ENCODE measurements at places on chromosomes 2 and 18.

DNA sequence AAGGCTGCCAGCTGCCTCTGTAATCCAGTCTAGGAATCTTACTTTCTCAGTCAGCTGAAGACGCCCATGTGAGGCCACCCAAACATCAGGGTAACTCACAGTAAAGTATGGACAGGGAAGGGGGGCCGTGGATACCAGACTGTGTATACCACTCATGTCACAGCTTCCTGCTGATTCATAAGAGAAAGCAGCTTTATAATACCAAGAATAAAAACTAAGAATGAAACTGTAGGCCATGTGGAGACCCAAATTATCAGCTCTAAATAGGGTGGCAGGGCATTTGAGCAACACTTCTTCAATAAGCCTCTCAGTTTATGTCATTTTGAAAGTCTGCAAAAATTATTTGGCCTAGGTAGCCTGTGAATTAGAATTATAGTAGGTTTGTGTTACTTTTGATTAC is 115.0 kb upstream of the CDCA7 start:
- DNase-seq = no peak

DNA sequence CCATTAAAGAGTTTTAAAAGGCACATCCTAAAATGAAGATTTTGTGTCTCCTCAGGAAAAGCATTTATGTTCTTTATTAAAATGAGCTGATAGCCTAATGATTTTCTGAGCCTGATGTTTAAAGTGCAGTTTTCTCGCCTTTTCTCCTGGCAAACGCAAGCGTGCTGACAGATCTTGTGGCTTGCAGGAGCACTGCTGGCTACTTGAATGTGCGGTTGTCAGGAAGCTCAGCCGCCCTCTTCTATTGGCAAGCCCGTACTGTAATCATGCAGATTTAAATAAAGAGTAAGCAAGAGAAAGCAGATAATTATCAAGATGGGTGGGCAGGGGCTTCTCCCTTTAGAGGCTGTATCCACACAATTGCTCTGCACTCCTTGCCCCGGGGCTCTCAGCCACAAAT is 139.5 kb upstream of the SPHKAP start:
- no peak for DNase-seq

- DNase-seq = no peak
These were observed 44.3 kb upstream of the REL start for GRCh38 chr2:60837123-60837522.

DNA sequence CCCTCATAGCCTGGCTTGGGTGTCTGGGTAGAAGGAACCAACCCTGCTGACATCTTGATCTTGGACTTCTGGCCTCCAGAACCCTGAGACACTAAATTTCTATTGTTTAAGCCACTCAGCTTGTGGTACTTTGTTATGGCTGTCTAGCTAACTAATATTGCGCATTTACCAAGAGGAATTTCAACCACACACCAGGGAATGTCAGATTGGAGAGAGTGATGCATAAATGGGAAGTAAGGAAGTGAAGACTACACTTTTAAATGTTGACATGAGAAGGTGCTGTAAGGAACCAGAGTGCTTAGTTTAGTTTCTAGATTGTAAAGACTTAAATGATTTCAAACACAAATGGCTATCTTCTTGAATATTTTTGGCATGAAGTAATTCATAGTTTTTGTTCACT is 98.9 kb upstream of the ITGB6 start:
- no peak for DNase-seq

- DNase-seq = no peak
These were observed 38.3 kb downstream of the MYO7B start for GRCh38 chr2:127573771-127574170.

DNA sequence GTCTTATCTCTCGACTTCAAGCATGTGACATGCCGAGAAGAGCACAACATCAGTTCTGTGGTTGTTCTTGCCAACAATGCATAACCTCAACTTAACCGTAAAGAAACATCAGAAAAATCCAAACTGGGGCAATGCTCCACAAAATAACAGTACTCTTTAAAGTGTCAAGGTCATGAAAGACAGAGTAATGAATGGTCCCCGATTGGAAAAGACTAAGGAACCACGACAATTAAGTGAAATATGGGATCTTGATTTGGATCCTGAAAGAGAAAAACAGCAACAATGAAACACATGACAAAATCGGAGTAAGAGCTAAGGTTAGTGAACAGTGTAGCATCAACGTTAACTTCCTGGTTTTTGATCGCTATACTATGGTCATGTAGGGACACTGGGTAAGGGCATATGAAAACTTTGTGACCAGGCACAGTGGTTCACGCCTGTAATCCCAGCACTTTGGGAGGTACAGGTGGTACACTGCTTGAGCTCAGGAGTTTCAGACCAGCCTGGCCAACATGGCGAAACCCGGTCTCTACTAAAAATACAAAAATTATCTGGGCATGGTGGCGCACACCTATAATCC is 55.2 kb downstream of the UNC50 start:
- no peak for DNase-seq

DNA sequence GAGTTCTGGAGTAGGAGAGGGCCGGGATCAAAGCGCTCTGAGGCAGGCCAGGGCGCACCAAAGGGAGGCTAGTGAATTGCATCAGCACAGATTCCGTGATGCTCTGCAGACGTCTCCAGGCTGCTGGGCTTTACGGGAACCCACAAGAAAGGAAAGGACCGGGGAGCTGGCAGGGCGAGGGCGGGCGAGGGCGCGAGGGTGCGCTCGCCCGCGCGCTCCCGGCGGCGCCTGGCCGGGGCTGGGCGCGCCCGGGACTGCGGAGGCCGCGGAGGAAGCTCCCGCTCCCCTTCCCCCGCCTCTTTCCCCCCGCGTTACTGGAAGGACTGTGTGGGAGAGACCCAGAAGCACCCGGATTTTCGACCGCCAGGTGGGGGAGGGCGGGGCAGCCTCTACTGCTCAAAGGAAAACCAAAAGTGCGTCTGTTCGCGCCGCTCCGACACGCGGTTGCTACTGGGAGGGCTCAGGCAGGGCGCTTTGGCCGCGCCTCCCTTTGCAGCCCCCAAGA is 2.4 kb upstream of the FOSL2 start:
- no peak for DNase-seq

DNA sequence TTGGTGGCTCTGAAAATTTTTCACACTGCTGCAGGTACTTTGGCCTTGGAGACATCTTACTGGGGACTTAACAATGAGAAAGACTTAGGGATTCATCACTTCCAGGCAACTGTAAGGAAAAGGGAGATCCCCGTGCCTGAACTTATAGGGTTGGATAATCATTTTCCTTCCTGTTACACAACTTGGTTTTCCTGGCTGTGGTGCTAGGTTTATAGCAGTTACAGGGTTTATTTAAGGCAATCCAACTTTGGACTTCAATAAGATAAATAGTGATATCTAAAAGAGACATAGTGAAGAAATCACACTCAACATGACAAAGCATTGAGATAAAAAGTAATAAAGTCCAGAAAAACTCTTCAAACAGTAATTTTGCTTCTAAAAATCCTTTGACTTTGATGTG is 70.2 kb upstream of the RAPH1 start:
- no peak for DNase-seq

GRCh38 chr2:232757905-232758304 is 18.5 kb downstream of the KCNJ13 start:
- DNase-seq = no peak

GRCh38 chr2:74693213-74693612 is 39.2 kb downstream of the SEMA4F start:
- no peak for DNase-seq

DNA sequence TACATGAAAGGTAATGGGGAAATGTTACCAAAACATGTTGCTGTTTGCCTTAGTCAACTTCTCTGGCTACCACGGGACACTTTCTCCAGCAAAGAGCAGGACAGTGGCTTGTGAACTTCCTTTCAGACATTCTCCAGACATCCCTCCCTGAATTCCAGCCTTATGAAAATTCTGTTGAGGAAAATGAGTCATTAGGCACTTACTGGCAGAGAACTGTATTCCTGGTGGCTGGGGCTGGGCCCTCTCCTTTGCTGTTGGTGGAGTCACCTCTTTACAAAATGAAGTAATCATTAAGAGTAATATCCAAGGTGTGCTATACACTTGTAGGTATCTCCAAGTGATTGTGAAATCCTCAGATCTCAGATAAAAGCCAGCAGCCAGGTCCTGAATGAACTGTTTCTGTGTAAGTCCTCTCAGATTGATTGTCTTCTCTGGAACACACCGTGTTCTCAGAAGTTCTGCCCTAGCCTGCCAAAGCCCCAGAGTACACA is 1.3 kb upstream of the FAP start:
- DNase-seq = no peak
